ENCODE measurements at places on chromosomes 5 and 9.

DNA sequence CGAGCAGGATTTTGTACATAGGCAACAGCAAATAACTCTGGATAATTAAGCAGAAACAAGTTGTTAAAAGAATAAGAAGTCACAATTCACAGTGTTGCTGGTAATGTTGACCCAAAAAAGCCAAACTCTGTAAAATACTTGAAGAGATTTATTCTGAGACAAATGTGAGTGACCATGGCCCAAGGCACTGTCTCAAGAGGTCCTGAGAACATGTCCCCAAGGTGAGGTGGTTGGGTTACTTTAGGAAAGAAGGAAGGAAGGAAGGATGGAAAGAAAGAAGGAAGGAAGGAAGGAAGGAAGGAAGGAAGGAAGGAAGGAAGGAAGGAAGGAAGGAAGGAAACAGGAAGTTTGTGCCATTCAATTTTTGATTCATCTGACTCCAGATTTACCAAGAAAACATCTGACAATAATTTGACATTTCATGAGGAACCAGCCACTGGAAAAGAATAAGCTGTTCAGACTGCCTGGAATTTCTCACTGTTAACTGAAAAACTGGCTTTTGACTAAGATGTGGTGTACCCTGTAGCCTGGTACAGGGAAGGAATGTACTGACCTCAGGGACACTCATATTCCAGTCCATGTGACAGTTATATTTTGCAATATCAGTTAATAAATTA, 295.9 kb upstream of the TNC start:
- DNase-seq = no peak

- no peak for DNase-seq
Observed at GRCh38 chr9:136958898-136959850, 7.1 kb downstream of the LCN12 start.

- no peak for DNase-seq
Observed at GRCh38 chr5:122420537-122421236, 108.7 kb downstream of the SNCAIP start.

GRCh38 chr9:136399176-136400037, 563 bp downstream of the SNAPC4 start:
- DNase-seq = peak; percentile 18

- DNase-seq = no peak
Observed at GRCh38 chr9:133461975-133462374, 2.2 kb downstream of the CACFD1 start.

- DNase-seq = no peak
Observed at GRCh38 chr9:107176436-107177151, 106.5 kb upstream of the RAD23B start.

DNA sequence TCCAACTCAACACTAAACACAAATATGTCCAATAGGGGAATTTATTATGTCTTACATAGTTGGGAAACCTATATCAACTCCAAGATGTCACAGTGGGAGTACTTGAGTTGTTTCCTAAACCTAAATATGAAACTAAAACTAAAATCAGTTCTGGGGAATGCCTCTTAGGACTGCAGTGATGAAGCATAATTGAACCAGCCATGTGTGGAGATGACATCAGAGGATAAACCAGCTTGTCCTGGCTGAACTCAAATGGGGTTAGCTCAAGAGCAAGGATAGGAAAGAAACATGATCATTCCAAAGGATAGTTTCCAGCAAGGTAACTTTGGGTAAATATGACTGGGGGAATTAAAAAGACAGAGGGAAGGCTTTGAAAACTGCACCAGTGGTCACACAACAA, 88.9 kb upstream of the PLPPR1 start:
- no peak for DNase-seq

DNA sequence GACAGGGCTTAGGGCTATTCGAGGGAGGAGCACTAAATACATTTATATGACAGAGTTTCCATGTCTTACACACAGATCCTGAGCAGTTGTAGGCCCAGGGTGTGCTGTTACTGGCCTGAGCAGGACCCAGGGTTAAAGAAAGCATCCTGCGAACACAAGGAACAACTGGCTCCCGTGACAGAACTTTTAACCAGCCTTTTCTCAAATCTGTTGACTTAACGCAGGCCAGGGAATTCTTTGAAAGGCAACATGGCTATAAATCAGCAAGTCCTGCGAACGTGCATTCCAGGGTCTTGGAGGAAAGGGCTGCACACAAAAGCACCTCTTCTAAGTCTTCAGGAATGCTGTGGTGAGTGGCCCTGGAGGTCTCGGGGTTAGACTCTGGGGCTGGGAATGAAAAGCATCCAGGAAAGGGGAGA, 45.2 kb upstream of the ANKRD55 start:
- DNase-seq = no peak

GRCh38 chr5:407051-407450, 35.9 kb upstream of the EXOC3 start:
- DNase-seq = no peak

GRCh38 chr9:136095070-136096058, at the start of gene NACC2:
Gene NACC2, minus strand, starts transcription at chr9:136095289. Its CDS starts 44,768 bp downstream, at chr9:136050521.
- DNase-seq = peak; percentile 71

- no peak for DNase-seq
Observed at GRCh38 chr5:125049721-125050702, 303.6 kb upstream of the ZNF608 start.

GRCh38 chr5:139660923-139661814, 13.0 kb downstream of the CXXC5 start:
- DNase-seq = peak; percentile 89

All from lung microvascular endothelial cell (primary cell).